ENCODE measurements at places on chromosomes 6 and 20. TPM values are rescaled to one million over a fixed set of nuclear protein-coding genes. Genes with fewer than 3 reads are reported as not detected.

DNA sequence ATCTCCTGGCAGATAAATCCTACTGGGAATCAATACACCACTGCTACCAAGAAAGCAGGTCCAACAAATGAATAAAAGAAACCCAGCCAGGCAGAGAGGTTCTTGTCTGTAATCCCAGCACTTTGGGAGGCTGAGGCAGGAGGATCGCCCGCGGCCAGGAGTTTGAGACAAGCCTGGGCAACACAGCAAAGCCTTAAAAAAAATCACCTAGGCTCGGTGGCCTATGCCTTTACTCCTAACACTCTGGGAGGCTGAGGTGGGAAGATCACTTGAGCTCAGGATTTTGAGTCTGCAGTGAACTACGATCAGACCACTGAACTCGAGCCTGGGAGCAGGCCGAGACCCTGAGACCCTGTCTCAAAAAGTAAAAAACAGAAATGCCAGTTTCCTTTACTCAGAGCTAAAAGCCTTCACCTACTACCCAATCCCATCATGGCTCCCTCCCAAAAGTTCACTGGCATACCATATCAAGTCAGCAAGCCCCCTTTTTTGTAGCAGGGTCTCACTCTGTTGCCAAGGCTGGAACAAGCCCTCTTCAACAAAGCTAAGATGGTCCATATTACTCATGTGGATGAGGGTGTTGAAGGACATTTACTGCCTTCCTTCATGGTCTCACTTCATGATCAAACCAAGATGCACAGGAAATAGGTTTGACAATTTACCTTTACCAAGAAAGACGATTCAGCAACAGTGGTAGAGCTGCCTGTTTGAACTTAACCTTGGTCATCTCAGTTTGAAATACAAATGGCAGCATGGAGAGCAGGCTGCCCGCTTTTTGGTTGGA lies 5.3 kb downstream of the SNX5 start:
- DNase-seq: no peak

DNA sequence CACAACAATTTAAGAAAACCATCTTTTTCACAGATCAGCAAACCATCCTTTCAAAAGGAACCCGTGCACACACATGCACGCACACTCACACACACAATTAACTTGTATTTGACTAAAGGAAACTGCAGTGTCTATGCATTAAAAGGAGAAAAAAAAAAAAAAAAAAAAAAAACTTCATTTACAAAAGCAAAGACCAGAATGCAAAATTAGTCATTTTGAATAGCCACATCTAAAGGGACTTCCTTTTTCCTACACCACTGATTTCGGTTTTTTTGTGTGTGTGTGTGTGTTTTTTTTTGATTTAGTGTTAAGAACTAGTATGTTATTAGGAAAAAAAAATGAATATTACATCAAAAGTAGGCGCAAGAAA lies 6.3 kb downstream of the ZMYND8 start:
- no peak for DNase-seq

DNA sequence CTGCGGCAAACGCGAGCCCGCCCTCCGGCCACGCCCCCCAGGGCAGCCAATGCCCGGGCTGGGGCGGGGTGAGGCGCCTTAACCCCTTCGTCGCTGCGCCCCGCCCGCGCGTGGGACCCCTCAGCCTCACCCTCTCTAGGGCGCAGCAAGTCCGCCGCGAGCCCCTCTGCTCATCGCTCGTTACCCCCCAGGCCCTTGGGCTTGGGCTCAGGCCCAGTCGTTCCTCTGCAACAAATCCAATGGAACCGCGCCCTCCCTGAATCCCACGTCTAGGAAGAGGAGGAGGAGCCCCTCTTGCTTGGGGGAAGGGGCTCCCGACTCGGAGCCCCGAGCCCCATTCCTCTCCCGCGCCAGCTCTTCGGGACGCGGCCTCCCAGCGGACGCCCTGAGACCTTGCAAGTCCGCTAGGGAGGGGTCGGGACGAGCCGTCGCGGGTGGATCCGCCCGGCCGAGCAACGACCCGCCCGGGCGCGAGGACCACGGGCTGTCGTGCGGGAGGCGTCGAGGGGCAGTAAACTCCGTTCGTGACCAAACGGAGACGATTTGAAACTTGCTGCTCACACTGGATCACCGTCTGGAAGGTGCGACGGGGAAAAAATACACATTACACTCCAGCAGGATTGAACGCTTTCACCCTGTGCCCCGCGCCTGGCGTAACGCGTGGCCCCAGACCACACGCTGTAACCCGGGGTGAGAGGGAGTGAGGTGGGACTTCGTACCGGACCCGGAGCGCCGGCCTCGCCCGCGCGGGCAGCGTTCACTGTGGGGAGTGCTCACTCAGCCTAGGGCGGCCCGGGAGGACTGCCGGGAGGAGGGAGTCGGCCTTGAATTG lies 477 bp upstream of the LZTS3 start:
- peak; percentile 99 for DNase-seq

- no peak for DNase-seq
These were observed 100.2 kb upstream of the ARMC2 start for GRCh38 chr6:108748055-108748454.

The VSX1 gene
- total RNA-seq: not detected

The RPS6KA2 gene
- 12.7 TPM for total RNA-seq

DNA sequence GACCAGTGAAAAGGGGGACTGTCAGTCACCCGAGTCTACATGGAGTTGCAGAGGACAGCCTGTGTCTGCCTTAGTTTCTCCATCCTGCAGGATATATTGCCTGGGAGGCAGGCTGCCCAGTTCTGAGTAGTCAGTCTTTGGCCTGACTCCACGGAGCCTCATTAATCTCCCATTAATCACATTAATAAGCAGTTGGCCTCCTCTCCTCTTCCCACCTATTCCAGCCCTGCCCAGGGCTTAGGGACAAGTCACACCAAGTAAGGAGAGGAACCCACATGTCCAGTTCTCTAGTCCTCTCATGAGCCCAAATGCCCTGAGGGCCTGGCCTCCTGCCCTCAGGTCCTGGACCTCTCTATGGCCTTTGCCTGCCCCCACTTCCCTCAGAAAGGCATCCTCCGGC lies 1.3 kb upstream of the MUCL3 start:
- DNase-seq: no peak
